Upper lobe of right lung (tissue), 1 donor: ENCODE measurements at places on chromosomes 6 and 20.

GRCh38 chr6:134564705-134565104 lies 246.8 kb upstream of the SGK1 start:
- DNase-seq: no peak

DNA sequence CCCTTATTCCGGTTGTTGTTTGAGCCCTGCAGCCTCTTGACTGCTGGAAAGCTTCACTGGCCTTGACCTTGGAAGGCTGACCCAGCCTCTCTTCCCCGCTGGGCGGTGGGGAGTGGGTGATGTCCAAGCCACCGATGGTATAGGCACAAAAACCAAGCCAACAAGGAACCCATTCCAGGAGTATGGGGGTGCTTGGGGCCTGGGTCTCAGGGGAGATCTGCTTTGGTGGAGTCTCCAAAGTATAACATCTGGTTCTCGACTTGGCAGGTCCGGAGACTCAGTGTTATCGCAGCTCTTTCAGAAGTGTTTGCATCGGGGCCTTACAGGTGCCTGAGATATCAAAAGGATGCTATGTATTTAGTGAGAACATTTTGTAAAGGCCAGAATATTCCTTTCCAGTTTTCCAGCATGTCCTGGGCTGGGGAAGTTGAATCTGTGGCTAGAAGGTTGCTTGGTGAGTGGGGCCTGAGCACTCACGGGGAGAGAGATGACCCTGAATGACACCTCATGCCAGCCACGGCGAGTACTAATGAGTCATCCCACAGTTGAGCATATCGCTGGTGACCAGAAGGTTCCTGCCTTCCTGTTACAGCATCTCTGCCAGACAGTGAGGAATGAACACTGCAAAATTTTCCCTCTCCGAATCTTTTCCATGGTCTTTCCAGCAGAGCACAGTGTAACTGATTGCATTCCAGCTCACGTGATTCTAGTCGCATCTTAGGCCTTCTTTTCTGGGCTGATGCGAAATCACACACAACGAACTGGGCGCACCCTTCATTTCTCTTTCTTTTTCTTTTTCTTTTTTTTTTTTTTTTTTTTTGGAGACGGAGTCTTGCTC lies 133.9 kb downstream of the ZDHHC14 start:
- DNase-seq: no peak

DNA sequence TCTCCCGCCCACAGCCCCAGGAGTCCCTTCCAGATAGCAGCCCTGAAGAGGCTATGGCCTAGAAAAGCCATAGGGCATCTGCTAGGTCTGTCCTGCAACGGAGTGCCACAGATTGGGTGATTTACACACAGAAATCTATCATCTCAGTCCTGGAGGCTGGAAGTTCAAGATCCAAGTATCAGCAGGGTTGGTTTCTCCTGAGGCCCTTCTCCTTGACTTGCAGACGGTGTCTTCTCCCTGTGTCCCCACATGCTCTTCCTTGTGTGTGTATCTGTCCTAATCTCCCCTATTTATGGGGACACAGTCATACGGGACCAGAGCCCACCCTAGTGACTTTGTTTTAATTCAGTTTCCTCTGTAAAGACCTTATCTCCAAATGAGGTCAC lies 15.3 kb downstream of the FOXF2 start:
- DNase-seq: no peak

DNA sequence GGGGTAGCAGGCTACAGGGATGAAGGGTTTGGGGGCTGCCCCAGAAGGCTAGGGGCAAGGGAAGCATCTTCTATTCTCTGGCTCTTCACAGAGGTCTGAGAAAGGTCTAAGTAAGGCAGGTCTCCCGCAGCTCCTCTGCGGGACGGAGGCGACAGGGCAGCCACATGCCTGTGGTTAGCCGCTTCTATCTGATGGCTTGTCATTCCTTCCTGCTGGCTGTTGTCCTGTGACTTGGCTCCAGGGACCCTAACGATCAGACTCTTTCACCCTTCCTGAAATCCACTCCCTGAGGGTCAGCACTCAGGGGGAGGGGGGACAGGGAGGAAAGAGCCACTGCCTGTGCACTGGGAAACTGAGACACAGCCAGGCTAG lies 673 bp downstream of the CST7 start:
- no peak for DNase-seq

DNA sequence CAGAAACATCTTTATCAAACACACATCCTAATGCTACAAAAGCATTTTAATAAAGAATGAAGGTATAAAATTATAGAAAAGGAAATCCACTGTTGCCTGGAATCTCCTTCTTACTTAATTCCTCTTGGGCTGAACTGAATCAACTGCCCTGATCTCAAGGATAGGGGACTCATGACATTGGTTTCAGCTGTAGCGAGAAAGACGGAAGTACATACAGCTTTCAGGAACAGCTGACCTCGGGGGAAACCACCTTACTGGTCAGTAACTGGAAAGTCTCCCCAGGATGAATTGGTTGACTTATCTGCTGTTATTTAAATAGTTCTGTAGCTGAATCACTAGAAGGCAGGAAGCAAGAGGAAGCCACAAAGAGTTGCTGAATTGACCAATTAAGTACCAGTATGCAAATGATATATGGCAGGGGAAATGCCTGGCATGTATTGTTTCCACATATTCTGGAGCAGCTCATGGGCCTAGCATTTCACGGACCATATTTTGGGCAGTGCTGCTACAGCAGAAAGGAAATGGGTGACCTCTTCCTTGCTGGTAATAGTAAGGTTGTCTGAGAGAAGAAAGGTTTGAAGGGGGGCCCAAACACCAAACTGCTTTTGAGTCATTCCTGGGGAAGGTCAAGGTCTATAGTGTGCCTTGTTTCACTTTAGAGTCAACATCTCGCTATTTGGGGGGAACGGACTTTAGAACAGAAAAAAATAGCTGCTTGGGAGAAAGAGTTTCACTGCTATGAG lies 43.7 kb upstream of the MAP7 start:
- no peak for DNase-seq

DNA sequence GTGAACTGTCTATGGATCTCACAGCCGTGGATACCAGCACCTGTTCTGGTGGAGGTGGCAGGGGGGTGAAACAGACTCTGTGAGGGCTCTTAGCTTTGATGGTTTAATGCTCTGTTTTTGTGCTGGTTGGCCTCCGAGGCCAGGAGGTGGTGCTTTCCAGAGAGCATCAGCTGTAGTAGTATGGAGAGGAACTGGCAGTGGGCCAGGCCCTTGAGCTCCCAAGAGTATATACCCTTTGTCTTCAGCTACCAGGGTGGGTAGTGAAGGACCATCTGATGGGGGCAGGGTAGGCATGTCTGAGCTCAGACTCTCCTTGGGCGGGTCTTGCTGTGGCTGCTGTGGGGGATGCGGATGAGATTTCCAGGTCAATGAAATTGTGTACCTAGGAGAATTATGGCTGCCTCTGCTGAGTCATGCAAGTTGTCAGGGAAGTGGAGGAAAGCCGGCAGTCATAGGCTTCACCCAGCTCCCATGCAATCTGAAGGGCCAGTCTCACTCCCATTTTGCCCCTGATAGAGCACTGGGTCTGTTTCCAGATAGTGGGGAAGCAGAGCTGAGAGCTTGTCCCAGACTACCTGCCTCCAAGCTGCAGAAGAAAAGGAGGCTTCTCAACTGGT lies 102.7 kb upstream of the AHI1 start:
- no peak for DNase-seq

DNA sequence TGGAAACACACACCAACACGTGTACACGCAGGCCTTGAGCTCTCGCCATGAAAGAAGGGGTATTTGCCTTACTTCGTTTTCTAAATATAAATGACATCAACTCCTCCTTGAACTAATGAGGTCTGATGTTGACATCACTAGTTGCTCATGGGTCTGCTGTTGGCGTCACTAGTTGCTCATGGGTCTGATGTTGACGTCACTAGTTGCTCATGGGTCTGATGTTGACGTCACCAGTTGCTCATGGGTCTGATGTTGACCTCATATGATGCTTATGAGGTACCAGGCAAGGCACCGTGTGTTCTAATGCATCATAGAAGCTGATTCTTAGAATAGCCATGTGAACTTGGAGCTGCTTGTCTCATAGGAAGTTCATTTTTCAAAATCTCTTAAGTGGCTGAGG lies 116.5 kb downstream of the SMOC2 start:
- no peak for DNase-seq
